ENCODE measurements at places on chromosomes 5 and 9. TPM values are rescaled to one million over a fixed set of nuclear protein-coding genes. Genes with fewer than 3 reads are reported as not detected.

DNA sequence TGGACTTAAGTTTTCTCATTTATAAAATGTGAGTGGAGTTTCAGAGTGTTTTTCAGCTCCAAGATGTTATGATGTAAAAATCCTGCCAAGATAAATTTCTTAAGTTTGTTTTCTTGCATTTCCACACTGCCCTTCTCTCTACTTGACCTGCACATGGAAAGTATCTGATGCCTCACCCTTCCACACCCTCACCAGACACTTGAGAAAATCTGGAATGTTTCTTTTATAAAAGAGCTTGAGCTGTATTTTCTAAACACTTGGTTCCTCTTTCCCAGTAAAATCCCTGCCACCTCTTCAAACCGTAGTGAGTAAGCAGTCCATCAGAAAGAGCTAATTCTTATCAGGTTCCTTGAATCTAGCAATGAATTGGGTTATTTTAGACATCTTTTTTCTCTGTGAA is 42.9 kb downstream of the FOXD1 start:
- DNase-seq = peak; percentile 26

GRCh38 chr5:127684726-127685467 is 18.3 kb upstream of the CCDC192 start:
- no peak for DNase-seq

- DNase-seq = no peak
Measured at GRCh38 chr5:154390746-154391359, 54.9 kb upstream of the SAP30L start.

- DNase-seq = no peak
Measured at GRCh38 chr5:761059-761771, 23.3 kb downstream of the ZDHHC11B start.

DNA sequence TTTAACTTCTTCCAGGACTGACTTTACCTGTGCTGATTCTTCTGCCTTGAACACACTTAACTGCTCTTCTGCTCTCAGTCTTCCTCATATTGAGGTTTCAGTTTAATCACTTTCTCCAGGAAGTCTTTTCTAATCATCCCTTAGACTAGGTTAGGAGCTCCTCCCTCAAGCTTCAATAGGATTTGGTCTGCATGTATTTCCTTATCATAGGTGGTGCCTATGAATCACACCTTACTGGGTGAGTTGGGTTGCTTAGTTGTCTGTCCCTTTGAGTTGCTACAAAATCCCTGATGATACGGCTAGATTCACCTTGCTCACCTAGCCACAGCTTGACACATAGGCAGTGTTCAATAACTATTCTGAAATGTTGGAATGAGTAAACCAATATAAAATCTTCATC is 164.4 kb downstream of the DNAH5 start:
- no peak for DNase-seq

DNA sequence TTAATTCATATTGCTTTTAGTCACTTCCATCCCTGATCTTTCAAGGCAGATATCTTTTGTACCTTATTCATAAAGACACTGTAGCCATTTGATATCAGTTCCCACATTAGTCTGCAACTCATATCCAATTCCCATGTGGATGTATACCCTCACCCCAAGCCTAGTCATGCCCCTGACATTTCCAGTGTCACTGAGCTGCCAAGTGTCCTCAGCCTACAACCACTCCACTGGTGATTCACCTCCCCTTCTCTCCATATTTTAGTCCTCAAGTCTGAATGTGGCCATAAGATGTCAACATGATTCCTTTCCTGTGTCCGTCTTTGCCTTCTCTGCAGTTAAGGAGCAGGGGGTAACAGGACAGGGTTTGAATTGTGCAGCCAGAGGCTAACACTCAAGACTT is 346.9 kb downstream of the RAB3C start:
- no peak for DNase-seq

- no peak for DNase-seq
Measured at GRCh38 chr9:16728137-16728508, 142.3 kb downstream of the BNC2 start.

ZNF169 gene
- 4.0 TPM for total RNA-seq

SH3RF2 gene
- total RNA-seq = 6.7 TPM

PKD2L2 gene
- total RNA-seq = not detected
